ENCODE measurements at places on chromosomes 1 and 21.
A peak's percentile ranks its signal among the peaks of the same experiment; 100 is the strongest.

DNA sequence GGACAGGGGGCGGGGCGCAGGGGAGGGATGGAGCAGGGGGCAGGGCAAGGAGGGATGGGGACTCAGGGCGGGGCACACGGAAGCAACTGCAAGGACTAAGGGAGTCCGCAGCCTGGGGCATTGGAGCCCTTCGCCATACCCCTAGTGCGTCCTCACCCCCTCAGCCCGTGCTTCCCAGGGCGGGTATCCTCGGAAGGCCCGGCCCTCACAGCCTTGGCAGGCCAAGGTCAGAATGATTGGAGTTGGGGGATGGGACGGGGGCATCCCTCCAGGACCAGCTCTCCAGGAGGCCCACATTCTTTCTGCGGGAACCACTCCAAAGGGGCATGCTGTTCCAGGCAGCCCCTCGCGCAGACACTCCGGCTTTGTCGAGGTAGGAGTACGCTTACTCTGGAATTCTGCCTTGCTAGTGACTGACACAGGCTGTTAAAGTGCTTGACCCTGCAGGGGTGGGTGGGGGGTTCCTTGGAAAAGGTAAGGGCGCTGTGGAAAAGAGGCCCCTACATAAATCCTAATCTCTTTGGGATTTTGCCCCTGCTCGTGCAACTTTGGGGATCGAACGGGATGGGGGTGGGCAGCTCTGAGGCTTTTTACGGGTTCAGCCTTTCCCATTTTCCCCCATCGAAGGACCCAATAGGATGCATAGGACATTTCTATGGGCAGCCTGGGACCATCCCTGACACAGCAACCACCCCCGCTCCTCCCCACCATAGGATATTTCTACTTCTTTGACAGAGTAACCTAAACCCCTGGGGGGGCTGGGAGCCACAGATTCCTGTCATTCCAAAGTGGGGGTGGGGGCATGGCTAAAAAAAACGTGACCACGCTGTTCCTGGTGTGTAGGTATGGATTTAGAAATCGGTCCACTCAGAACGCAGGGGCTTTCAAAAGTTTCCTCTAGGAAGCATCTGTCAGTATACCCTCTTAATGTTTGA lies 738 bp upstream of the TRIM11 start:
- no peak for DNase-seq

DNA sequence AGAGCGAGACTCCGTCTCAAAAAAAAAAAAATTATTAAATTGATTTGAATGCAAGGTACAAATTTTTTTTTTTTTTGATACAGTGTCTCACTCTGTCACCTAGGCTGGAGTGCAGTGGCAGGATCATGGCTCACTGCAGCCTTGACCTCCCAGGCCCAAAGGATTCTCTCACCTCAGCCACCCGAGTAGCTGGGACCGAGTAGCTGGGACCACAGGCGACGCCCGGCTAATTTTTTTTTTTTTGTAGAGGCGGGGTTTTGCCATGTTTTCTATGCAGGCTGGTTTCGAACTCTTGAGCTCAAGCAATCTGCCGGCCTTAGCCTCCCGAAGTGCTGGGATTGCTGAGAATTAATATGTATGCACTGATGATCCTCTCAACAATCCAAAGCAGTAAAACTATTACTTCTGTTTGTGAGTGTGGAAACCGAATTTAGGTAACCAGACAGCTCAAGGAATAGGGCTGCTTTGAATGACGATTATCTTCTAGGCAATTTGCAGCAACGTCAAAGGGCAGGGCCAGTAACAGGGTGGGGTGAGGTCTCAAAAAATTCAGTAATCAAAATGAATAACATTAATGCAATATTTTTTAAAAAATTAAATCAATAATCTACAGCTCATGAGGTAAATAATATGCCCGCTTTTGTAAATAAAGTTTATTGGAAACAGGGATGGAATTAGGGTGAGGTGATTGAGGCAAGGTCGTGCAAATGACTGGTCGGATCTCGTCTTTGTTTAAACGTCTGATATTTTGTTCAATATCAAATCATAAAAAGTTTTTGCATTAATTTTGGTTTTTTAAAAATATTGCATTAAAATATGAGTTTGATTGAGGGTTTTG lies 1.2 kb downstream of the CLSPN start:
- no peak for DNase-seq

DNA sequence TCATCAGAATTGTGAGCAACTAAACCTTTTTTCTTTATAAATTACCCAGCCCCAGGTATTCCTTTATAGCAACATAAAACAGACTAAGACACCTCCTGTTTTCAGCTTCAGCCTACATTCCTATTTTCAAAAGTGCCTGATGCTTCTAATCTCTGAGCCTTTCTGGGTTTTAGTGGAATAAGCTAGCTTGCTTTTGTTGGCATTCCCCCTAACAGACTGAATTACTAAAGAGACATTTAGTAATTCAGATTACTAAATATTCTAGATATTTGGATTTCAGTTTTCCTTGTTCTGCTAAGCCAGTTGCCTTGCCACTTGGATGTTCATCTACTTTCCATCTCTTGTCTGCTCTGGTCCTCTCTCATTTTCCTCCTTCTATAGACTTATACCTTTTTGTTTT lies 10.5 kb upstream of the GNG12 start:
- DNase-seq = no peak

- DNase-seq = no peak
Observed at GRCh38 chr21:37970548-37970947, 54.3 kb upstream of the KCNJ6 start.

DNA sequence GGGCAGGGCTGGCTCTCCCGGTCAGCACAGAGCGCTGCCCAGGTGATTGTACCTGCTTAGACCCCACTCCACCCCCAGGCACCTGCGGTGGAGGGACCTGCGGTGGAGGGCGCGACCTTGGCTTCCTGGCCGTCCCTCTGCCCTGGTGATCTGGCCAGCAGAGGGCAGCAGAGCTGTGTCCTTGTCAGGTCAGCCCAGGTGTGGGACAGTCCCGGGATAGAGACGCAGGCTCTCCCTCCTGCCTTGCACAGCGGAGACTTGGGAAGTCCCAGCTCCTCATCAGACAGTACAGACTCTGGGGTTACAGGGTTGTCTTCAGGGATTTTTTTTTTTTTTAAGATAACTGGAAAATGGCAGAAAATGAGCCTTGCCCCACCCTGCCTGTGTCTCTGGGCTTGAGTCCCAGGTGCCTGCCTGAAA lies 10.0 kb downstream of the SLX9 start:
- DNase-seq = peak; percentile 40

DNA sequence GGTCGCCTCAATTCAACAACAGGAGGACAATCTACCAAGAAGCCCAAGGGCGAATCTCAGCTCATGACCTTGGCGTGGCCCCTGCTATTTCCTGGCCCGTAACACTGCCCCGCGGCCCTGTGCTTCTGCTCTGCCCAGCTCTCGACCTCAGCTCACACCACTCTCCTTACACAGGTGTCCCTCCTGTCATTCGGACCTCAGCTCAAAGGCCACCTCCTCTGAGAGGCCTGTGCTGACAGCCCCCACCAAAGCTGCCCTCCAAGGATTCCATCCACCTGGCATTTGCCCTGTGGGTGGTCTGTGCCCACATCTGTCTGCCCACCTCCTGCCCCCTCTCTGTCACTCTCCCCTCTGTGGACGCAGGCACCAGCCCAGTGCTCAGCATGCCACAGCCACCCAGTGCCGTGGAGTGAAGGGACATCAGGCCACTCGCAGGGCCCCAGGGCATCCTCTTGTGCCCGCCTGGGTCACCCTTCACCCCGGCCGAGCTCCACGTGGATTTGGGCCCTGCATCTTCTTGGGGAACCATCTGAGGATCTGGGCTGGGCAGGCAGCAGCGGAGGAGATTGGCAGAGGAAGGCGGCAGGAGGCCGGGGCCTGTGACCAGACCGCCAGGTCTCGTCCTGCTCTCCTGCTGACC lies 70.3 kb downstream of the DHRS3 start:
- DNase-seq = no peak

GRCh38 chr1:79792219-79792930 lies 785.8 kb upstream of the ADGRL4 start:
- no peak for DNase-seq

DNA sequence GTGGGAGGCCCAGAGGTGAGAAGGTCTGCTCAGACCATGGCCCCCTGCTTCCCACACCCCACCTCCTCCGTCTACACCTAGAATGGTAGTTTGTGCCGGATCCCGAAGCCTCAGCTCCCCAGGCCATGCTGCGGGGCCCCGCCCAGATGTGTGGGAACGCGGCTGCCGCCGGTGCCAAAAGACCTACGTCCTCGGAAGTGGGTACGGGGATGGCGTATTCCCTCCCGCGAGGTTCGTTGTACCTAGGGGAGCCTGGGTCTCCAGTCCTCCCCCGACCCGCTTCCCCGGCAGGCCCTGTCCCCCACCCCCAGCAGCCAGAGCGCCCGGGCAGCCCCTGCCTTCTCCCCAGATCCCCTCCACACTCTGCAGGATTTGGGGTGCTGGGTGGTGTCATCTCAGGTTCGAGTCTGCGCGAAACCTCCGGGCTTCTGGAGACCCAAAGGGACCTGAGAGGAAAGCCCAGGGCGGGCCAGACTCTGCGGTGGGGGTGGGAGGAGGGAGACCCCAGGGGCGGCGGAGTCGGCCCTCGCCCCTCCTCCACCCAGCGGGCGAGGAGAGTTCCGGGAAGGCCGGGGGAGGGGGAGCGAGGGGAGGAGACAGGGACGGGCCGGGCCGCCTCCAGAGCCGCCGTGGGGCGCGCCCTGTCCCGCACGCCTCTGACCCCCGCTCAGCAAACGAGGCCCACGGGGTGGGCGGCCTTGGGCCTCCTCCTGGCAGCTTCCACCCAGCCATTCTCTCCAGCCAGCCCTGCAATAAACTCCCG lies 6.2 kb upstream of the PRDM16 start:
- DNase-seq = no peak
